ENCODE measurements at places on chromosomes 13 and 19. TPM values are rescaled to one million over a fixed set of nuclear protein-coding genes. Genes with fewer than 3 reads are reported as not detected.

Gene EEF1AKMT1
- total RNA-seq, result 12.9 TPM

Gene DNAAF3
- total RNA-seq, result 18.4 TPM

Gene MBNL2
- total RNA-seq, result 51.4 TPM

Gene ZNF177
- 12.7 TPM for total RNA-seq

Gene CABP5
- not detected for total RNA-seq

- H3K27ac ChIP-seq, result no peak overlapping the region
- no peaks in the 10 kb centered on the region for H3K27me3 ChIP-seq
- H3K36me3 ChIP-seq, result peaks cover 3% of the 10 kb centered on the region
- no peak for DNase-seq
Measured at GRCh38 chr19:42762789-42763188, 2.7 kb downstream of the PSG8 start.

DNA sequence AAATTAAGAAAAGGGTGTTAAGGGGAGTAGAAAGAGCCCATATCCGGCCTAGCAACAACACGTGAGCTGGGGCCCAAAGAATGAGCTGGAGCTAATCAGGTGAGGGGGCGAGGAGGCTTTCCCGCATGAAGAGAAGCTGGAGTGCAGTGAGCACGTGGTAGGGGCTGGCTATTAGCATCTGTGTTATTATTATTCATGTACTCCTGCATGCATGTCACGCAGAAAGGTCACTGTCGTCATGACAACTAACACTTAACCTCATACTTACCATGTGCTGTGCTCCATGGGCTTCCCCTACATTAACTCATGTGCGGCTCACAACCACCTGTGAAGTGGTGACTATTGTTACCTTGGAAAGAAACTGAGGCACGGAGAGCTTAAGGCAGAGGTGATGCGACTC, 227.6 kb upstream of the UBL3 start:
- no peak overlapping the region for H3K27ac ChIP-seq
- H3K4me3 ChIP-seq, result no peak overlapping the region
- H3K4me1 ChIP-seq, result peaks cover 3% of the 10 kb centered on the region

GRCh38 chr19:10389863-10390262, 9.5 kb upstream of the TYK2 start:
- H3K27ac ChIP-seq, result no peak overlapping the region
- peaks cover 10% of the 10 kb centered on the region for H3K36me3 ChIP-seq
- DNase-seq, result no peak
- H3K27me3 ChIP-seq, result no peaks in the 10 kb centered on the region
- no peak overlapping the region for H3K4me3 ChIP-seq

GRCh38 chr13:74077792-74078191, 56.4 kb downstream of the KLF12 start:
- no peak overlapping the region for H3K4me3 ChIP-seq
- peaks cover 7% of the 10 kb centered on the region for H3K4me1 ChIP-seq
- peaks cover 2% of the 10 kb centered on the region for H3K36me3 ChIP-seq
- no peak overlapping the region for H3K27ac ChIP-seq
- no peaks in the 10 kb centered on the region for H3K27me3 ChIP-seq

GRCh38 chr19:48154003-48154402, 16.1 kb downstream of the LIG1 start:
- DNase-seq, result no peak
- H3K4me3 ChIP-seq, result no peak overlapping the region
- H3K4me1 ChIP-seq, result no peaks in the 10 kb centered on the region
- H3K36me3 ChIP-seq, result peaks cover 8% of the 10 kb centered on the region
- peak overlapping the region; percentile 73 for H3K27ac ChIP-seq

Data from progenitor cell of endocrine pancreas (in vitro differentiated cells).